Brain pericyte (primary cell): ENCODE measurements at places on chromosomes 4 and X.

GRCh38 chr4:186852073-186852420 is 128.4 kb upstream of the FAT1 start:
- DNase-seq, result no peak

- no peak for DNase-seq
These were observed 7.9 kb downstream of the GPR101 start for GRCh38 chrX:137025930-137026329.

DNA sequence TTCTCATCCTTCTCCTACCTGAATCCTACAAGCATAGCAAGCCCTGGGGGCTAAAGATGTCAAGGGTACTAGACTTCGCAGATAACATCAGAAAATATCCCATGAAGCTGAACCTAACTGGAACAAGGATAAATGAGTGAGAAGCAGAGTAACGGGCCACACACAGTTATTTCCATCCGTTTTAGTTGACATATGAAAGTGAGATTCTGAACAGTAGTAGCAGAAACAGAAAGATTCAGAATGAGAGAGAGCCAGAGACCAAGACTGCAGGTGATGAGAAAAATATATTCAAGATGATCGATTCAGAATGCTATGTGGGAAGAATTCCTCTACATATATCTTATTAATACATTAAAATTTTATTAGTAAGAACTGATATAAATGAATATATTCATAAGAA is 165.1 kb downstream of the TSPAN5 start:
- DNase-seq, result no peak

GRCh38 chrX:15465896-15466651 is 27.1 kb downstream of the PIR start:
- no peak for DNase-seq

GRCh38 chrX:750812-751211 is 120.2 kb downstream of the SHOX start:
- no peak for DNase-seq

GRCh38 chrX:47936224-47936939 is 67.4 kb downstream of the ZNF182 start:
- no peak for DNase-seq

- peak; percentile 51 for DNase-seq
These were observed 158.2 kb upstream of the MAP3K15 start for GRCh38 chrX:19673375-19674040.

GRCh38 chrX:94743478-94743877 is 1069.5 kb downstream of the FAM133A start:
- no peak for DNase-seq

DNA sequence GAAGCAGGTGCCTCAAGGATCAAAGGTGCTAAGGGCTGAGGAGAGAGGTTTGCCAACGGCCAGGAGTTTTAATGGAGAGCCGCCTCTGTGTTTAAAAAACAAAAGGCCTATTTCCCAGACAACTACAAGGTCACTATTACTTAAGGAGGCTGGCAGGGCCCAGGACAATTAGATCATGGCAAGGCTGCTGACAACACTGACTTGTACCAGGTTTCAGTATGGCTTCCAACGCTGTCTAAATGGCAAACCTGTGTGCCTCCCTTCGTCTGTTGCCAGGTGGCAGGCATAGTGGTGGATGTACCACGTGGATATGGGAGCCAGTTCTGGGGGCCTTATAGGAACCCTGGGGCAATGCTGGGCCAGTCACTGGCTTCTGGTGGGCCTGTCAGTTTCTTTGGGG is 41.0 kb downstream of the NSG1 start:
- DNase-seq, result no peak

- DNase-seq, result no peak
These were observed 100.7 kb downstream of the SYNPO2 start for GRCh38 chr4:118989098-118990080.

GRCh38 chr4:84623661-84624060 is 40.7 kb downstream of the CDS1 start:
- no peak for DNase-seq

- no peak for DNase-seq
These were observed 1.7 kb downstream of the WDR45 start for GRCh38 chrX:49077941-49078340.

- no peak for DNase-seq
These were observed 10.4 kb downstream of the SLC10A7 start for GRCh38 chr4:146511381-146511780.

GRCh38 chr4:100869276-100869675 is 351.5 kb upstream of the EMCN start:
- DNase-seq, result no peak

DNA sequence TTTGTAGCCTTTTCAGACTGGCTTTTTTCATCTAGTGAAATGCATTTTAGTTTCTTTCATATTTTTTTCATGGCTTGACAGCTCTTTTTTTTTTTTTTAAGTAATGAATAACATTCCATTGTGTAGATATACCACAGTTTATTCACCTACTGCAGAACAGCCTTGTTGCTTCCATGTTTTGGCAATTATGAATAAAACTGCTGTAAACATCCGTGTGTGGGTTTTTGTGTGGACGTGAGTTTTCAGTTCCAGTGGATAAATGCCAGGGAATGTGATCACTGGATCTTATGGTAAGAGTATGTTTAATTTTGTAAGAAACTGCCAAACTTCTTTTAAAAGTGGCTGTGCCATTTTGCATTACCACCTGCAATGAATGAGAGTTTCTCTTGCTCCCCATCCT is 160.8 kb downstream of the SOWAHB start:
- DNase-seq, result no peak

DNA sequence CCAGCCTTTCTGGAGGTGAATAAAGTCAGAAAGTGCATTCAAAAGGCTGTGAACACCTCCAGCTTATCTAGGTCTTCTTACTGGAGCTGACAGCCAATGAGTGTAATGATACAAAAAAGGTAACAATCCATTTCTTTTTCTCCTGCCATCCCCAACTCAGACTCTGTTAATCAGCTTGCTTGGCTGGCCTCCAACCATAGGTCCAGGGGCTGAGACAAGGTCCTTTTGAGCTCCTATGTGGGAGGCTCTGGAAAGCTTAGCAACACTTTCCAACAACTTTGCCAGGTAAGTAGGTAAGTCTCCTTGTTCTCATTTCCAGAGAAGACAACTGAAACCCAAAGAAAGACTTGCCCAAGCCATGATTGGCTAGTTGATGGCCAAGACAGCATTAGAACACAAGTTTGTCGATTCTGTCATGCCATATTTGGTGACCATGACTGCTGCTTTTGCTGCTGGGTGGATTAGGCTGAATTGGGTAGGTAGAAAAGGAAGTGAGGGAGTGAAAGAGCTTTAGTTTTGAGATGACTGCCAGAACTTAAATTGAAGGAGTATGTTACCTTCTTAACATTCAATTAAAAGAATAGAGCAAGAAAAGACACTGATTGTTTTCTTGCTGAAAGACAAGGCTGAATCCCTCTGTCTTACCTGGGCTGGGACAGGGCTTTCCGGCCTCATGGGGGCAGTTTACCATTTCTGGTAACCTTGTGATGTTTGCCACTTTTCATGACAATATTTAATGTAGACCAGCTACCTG is 22.8 kb downstream of the VSIG4 start:
- no peak for DNase-seq

DNA sequence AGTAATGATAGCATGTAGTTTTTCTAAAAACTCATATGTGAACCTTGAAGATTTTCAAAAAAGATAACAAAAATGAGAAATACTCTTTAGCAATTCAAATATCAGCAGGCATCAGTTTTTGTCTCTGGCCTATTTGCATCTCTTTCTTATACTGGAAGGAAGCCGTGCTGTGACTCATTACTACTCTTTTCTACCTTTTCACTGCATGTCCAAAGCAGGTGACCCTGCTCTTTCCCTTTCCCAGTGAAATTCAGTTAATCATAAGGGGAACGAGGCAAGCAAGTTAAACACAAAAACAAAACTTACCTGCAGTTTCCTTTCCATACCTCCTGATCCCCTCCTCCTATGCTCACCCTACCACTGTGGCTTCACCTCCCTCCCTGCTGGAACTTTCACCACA is 9.3 kb downstream of the SPATA4 start:
- no peak for DNase-seq

DNA sequence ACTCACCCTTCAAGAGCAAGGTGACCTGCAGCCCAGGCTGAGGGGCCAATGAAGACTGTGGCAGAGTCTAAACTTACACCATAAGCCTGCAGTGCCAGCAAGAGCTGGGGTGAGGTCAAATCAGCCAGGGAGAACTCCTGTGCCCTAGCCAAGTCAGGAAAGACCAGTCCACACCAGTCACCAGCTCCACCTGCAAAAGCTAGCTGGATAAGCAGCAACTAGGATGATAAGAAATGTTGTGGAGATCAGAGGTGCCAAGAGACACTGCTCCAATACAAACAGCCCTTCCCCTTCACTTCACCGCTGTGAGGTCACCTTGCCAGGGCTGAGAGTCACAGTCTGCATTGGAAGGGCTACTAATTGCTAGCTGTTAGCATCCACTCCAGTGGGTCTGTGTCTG is 31.3 kb downstream of the NIPAL1 start:
- no peak for DNase-seq

GRCh38 chrX:19291086-19291485 is 52.6 kb upstream of the PDHA1 start:
- DNase-seq, result no peak

- no peak for DNase-seq
These were observed 462.3 kb upstream of the ADGRL3 start for GRCh38 chr4:60737858-60738257.

DNA sequence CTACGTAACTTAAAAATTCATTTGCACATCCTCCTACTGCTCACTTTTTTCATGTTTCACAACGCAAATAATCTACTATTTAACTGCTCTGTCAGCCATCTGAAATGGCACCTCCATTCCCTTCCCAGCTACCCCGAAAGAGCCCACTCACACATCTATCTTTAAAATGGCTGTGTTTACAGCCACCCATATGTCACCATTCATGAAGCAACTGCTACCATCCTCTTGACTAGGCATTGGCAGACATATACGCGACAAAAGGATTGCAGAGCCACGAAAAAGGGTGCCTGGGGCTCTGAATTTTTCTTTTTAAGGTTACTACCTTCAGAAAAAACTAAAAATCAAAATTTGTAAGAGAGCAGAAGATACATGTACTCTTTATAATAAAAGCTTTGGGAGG is 11.5 kb downstream of the SH3RF1 start:
- no peak for DNase-seq

- no peak for DNase-seq
These were observed 75.1 kb downstream of the PRKX start for GRCh38 chrX:3638280-3638873.

DNA sequence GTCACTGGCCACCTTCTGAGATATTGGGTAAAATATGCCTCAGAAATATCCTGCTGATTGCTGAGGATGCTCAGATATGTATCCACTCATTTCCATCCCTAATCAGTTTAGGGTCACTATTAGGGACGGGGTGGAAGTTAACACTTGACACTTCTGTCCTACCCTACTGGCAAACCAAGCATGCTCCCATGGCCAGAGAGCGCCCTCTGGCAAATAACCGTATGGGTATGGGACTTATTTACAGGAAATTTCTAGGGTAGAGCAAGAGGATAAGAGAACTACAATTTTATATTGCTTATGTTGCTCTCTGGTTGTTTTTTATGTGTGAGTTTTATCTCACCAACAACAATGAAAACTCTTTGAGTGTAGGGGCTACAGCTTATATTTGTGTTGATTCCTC is 86.8 kb upstream of the TSPAN7 start:
- DNase-seq, result no peak

DNA sequence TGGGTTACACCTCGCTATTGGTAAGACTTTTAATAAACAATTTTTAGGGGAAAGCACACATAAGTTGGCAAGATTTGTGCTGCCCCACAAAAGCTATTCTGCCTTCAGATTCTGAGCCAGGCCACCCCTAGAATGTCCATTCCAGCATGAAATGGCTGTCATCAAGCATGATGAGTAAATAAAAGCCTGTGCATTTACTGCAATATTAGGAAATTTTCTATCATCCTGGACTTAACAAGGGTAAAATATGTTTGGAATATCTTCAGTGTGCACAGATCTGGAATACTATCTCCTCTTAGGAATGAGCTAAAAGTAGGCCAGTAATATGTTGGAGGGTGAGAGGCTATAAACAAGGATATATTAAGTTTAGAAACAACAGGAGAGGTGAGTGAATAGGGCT is 510.9 kb downstream of the ANKRD50 start:
- DNase-seq, result no peak

DNA sequence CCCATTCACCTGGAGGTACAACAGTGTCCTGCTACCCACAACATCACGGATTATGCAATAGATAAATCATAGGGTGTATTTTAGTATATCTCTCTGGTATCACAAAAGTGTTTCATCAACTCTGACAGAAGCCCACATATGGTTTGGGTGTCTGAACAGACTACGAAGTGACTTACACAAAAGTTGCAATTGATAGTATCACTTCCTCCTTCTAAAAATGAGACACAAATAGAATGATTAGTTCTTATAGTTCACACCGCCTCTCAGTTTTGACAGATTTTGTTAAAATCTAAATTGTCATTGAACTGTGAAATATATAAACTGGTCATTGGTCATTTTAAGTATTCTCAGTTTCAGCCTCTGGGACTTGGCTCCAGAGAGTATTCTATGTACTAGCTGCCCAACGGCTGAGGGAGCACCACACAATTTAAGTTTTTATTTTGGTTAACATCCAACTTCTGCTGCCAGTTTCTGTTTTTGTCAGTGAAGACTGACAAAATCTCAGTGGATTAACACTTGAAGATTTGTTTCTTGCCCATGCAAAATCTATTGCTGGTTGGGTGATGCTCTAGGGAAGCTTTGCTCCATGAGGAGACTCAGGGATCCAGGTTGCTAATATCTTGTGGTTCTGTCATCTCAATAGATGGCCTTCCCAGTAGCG is 113.8 kb upstream of the PUDP start:
- DNase-seq, result no peak

DNA sequence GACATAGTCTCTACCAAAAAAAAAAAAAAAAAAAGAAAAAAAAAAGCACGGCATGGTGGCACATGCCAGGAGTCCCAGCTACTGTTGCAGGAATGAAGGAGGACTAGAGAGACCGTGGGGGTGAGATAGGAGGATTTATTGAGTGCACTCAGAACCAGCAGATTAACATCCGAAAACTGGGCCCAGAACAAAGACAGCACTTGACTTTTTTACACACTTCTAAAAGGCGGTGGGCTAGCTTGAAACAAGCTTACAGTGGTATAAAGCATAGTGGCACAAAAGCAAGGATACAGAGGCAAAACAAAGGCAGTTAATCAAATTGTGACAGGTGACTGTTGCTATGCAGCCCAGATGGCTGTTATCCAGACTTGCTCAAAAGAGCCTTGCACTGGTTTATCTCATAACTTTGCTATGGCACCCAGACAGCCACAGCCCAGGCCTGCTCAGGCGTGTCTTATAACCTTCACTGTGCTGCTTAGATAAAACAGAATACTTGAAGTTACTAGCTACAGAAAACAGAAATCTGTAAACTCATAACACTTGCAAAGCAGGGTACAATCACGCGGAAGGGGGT is 9.9 kb upstream of the PI4K2B start:
- DNase-seq, result no peak

GRCh38 chr4:118285931-118286330 is 66.9 kb downstream of the PRSS12 start:
- no peak for DNase-seq

GRCh38 chr4:87716371-87717265 is 66.5 kb downstream of the DMP1 start:
- no peak for DNase-seq
